ENCODE measurements at places on chromosomes 16 and 17. TPM values are rescaled to one million over a fixed set of nuclear protein-coding genes. Genes with fewer than 3 reads are reported as not detected.

Gene SNF8
- 278 TPM for total RNA-seq

Gene KCNJ2
- 0.36 TPM for total RNA-seq

DNA sequence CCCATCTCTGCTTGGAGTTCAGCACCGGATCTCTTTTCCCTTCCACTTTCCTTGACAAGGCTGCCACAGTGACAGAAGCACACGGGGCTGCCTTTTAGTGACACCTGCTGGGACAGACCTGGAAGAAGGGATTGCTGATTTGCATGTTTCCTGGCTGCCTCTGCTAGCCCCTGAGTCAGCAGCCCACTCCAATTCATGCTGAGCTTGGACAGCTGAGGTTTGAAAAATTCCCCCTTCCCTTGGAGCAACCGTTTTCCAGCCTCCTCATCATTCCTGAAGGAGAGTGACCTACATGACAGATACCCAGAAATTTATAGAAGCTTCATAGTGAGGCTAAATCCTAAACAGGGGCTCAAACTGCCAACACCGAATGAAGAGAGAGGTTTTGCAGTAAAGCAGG, 18.8 kb upstream of the RBL2 start:
- DNase-seq, result peak; percentile 48
- no peaks in the 10 kb centered on the region for H3K27me3 ChIP-seq
- peak overlapping the region; percentile 42 for H3K27ac ChIP-seq
- no peaks in the 10 kb centered on the region for H3K36me3 ChIP-seq

GRCh38 chr16:27334838-27335237, 21.1 kb downstream of the IL4R start:
- no peak overlapping the region for H3K4me3 ChIP-seq
- no peaks in the 10 kb centered on the region for H3K4me1 ChIP-seq
- H3K36me3 ChIP-seq, result peaks cover 5% of the 10 kb centered on the region
- DNase-seq, result no peak

- no peaks in the 10 kb centered on the region for H3K36me3 ChIP-seq
- peaks cover 37% of the 10 kb centered on the region for H3K27me3 ChIP-seq
- no peak overlapping the region for H3K27ac ChIP-seq
- no peak overlapping the region for H3K4me3 ChIP-seq
- no peak for DNase-seq
These were observed 7.7 kb upstream of the RAB37 start for GRCh38 chr17:74729368-74729767.

DNA sequence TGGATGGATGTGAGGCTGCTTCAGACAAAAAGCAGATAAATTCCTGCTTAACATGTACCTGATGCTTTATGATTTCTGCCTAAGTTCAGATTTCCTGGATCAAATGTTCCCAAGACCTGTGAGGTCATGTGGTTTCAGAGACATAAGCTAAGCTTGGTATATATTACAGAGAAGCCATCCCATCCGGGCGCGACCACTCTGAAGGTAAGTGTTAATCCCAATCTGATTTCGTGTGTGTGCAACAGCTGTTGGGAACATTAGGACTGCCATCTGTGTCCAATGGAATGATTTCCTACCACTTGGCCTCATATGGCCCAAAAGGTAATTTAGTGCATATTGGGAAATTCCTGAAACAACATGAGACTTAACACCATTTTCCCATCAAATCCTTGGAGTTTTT, 199.1 kb downstream of the HS3ST3B1 start:
- H3K4me3 ChIP-seq, result no peak overlapping the region
- H3K27me3 ChIP-seq, result peaks cover 38% of the 10 kb centered on the region
- DNase-seq, result no peak
- H3K36me3 ChIP-seq, result no peaks in the 10 kb centered on the region
- no peaks in the 10 kb centered on the region for H3K4me1 ChIP-seq

- H3K36me3 ChIP-seq, result no peaks in the 10 kb centered on the region
- H3K27ac ChIP-seq, result no peak overlapping the region
- no peak overlapping the region for H3K4me3 ChIP-seq
- DNase-seq, result no peak
- no peaks in the 10 kb centered on the region for H3K4me1 ChIP-seq
These were observed 77.8 kb downstream of the WWP2 start for GRCh38 chr16:69839798-69840409.

DNA sequence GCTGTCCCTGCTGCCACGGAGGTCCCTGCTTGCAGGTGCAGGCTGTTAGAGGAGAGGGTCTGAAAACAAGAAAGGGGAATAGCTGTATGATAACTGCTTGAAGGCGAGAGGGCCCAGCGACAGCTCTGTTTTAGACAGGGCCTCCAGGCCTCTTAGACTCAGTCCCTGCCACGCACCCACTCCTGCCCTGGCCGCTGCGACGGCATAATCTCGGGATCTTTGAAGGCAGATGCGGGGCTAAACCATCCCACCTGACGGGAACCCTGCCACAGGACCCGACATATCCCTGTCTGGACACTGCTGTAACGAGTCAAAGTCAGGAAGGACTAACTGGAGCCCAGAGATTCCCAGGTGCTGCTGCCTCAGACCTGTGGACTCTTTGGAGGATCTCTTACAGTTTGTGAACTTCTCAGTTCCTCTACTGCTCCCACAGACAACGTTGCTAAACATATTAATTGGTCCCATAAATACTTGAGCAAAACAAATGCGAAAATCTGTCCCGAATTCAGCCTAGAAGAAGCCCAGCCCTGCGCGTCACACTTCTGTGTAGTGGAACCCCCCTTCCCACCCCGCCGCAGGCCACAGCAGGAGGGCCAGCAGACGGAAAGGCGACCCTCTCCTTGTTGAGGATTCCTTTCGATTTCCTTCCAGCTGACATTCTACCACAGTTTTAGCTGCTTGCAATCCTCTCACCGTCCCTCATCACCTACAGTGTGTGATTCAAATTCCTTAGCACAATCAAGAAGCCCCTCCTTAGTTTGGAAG, 998 bp upstream of the TMEM11 start:
- peak overlapping the region; percentile 83 for H3K27ac ChIP-seq
- no peaks in the 10 kb centered on the region for H3K27me3 ChIP-seq
- H3K36me3 ChIP-seq, result peaks cover 16% of the 10 kb centered on the region
- DNase-seq, result peak; percentile 11

- no peak overlapping the region for H3K27ac ChIP-seq
- peak overlapping the region; percentile 66 for H3K4me3 ChIP-seq
- peak; percentile 9 for DNase-seq
- no peaks in the 10 kb centered on the region for H3K27me3 ChIP-seq
These were observed 96.9 kb downstream of the RAB11FIP4 start for GRCh38 chr17:31488264-31488981.

GRCh38 chr17:41639492-41640473, 15.4 kb upstream of the KRT17 start:
- no peaks in the 10 kb centered on the region for H3K4me1 ChIP-seq
- no peaks in the 10 kb centered on the region for H3K27me3 ChIP-seq
- no peak overlapping the region for H3K27ac ChIP-seq
- no peak overlapping the region for H3K4me3 ChIP-seq
- no peak for DNase-seq
- H3K36me3 ChIP-seq, result no peaks in the 10 kb centered on the region

GRCh38 chr17:38533241-38533640, 72.5 kb downstream of the SRCIN1 start:
- no peaks in the 10 kb centered on the region for H3K27me3 ChIP-seq
- H3K4me1 ChIP-seq, result no peaks in the 10 kb centered on the region
- no peaks in the 10 kb centered on the region for H3K36me3 ChIP-seq
- H3K4me3 ChIP-seq, result no peak overlapping the region

- H3K4me3 ChIP-seq, result no peak overlapping the region
- no peak overlapping the region for H3K27ac ChIP-seq
- no peaks in the 10 kb centered on the region for H3K27me3 ChIP-seq
- no peaks in the 10 kb centered on the region for H3K36me3 ChIP-seq
- peaks cover 4% of the 10 kb centered on the region for H3K4me1 ChIP-seq
These were observed 24.7 kb upstream of the KIFC3 start for GRCh38 chr16:57826706-57827625.

All from PC-3 (cell line).